ENCODE measurements at places on chromosomes 3 and 15.

GRCh38 chr3:15427981-15428380, 583 bp downstream of the EAF1 start:
- peak; percentile 34 for DNase-seq

GRCh38 chr15:72727154-72727553, 41.1 kb downstream of the BBS4 start:
- no peak for DNase-seq

DNA sequence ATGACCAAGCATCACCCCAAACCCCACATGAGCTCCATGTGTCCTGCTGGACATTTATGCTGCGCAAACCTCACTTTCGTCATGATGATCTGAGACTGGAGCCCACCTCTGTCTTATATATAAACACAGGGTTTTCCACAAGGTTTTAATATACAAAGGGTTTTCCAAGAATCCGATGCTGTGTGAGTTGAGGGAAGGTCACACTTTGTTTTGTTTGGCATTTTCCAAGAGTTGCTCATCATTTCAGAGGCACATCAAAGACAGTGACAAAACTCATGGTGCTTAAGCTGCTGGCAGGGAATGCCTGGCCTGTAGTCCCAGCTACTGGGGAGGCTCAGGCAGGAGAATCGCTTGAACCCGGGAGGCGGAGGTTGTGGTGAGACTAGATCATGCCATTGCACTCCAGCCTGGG, 20.0 kb downstream of the EFCC1 start:
- DNase-seq: no peak

GRCh38 chr15:88484682-88485331, 17.3 kb downstream of the MRPS11 start:
- no peak for DNase-seq

DNA sequence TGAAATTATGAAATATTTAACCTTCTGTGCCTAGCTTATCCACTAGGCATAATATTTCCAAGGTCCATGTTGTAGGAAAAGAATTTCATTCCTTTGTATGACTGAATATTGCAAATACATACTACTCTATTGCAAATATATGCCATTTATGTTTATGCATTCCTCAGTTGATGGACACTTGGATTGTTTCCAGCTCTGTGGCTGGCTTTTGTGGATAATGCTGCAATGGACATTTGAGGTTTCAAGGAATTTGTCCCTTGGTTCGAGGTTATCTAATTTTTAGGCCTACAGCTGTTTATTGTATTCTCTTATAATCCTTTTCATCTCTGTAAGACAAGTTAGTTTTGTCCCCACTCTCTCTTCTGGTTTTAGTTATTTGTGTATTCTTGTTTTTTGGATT, 7.7 kb upstream of the AADACL2 start:
- no peak for DNase-seq

DNA sequence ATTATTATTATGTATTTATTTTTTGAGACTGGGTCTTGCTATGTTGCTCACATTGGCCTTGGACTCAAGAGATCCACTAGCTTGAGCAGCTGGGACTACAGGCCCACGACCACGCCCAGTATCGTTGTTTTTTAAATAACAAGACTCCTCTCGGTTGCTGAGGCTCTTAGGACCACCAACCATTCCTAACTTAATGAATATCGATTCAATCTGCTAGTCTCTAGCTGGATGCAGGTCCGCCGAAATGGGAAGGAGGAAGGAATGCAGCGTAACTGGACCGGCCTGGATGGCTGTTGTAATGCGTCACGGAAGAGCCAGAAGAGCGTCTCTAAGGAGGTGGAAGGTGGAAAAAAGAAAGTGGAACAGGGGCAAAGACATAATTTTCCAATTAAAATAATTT, 1.7 kb downstream of the ANXA2 start:
- DNase-seq: peak; percentile 31
